Vagina (tissue), 2 donors: ENCODE measurements at places on chromosomes 3 and 15.

GRCh38 chr15:98850961-98851572, 156.5 kb downstream of the PGPEP1L start:
- no peak for DNase-seq

- DNase-seq: no peak
Observed at GRCh38 chr3:5162102-5162501, 25.4 kb upstream of the EDEM1 start.

- no peak for DNase-seq
Observed at GRCh38 chr3:17190353-17191078, 305.8 kb downstream of the PLCL2 start.

- DNase-seq: no peak
Observed at GRCh38 chr3:144128108-144128892, 156.7 kb downstream of the DIPK2A start.

- no peak for DNase-seq
Observed at GRCh38 chr15:98794211-98794610, 145.9 kb downstream of the IGF1R start.

DNA sequence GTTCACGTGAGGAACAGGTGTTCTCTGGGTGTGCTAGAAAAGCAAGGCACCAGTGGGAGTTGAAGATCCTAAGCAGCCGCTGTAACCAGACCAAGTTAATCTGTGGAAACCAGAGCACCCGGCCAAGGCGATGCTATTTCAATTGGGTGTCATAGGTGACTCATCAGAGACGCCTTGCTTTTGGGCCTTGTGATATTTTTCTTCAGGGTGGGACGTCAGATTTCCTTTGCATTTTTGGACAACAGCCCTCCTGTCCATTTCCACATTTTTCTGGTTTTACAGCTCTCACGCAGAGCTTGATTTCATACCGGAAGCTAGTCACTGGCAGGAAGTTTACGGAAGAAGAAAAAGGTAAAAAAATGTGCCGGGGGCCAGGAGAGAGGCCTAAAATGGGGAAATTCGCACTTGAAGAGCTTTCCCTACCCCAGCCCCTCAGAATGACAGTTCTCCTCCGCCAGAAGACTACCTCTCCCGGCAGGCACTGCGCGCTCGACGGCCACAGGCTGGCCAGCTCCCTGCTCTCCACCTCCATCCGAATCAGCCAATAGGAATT, 471 bp upstream of the KBTBD8 start:
- no peak for DNase-seq

DNA sequence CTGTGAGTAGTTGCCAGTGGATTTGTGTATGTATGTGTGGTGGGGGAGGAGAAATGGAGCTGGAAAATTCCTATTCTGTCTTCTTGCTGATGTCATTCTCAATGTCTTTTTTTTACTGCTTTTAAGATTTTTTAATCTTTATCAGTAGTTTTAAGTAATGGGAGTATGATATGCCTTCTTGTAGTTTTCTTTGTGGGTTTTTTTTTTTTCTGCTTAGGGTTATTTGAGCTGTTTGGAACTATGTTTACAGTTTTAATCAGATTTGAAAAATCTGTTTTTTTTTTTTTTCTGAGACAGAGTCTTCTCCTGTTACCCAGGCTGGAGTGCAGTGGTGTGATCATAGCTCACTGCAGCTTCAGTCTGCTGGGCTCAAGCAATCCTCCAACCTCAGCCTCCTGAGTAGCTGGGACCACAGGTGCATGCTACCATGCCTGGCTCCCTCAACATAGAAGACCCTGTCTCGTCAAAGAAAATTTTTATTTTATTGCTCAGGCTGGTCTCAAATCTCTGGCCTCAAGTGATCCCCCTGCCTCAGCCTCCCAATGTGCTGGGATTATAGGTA, 37.1 kb downstream of the RPL39L start:
- DNase-seq: no peak

GRCh38 chr3:170130532-170130931, 51.0 kb downstream of the PHC3 start:
- DNase-seq: no peak

DNA sequence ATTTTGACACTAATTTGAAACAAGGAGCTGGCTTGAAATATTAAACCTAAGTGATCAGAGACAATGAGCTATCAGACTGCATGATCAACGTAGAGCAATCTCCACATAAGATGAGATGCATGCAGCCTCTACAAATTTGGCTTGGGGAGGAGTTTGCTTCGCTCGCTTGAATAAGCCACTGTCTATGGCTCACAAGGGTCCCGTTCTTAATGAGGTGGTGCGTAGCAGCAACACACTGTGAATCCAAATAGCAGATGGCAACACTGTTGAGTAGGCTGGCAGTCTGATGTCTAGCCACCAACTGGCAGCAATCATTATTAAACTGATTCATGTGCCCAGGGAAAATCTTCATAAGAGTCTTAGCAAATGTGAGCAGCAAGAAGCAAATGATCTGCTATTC, 125.4 kb upstream of the CCDC54 start:
- no peak for DNase-seq

DNA sequence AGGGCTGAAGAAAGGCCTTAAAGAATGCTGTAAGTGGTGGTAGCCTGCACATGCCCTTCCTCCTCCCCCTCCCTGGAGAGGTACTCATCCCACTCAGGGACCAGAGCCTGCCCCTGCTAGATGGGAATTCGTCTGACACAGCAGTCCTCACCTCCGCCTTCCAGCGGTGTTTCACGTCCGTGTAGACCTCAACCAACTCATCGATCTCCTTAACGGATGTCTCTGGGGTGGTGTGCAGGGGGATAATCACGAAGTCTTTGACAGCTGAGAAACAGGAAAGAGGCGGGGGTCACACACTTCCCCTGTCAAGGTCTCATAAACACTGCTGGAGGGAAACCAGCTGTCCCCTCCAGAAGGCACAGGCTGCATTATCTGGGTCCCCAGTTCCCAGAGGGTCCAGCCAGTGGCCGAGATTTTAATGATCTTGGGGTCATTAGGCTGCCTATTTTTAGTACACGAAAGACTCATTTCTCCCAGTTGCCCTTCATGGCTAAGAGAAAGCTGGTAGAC, 9.9 kb downstream of the DNASE1L3 start:
- DNase-seq: no peak

- DNase-seq: no peak
Observed at GRCh38 chr3:156181509-156181908, 61.1 kb downstream of the KCNAB1 start.

DNA sequence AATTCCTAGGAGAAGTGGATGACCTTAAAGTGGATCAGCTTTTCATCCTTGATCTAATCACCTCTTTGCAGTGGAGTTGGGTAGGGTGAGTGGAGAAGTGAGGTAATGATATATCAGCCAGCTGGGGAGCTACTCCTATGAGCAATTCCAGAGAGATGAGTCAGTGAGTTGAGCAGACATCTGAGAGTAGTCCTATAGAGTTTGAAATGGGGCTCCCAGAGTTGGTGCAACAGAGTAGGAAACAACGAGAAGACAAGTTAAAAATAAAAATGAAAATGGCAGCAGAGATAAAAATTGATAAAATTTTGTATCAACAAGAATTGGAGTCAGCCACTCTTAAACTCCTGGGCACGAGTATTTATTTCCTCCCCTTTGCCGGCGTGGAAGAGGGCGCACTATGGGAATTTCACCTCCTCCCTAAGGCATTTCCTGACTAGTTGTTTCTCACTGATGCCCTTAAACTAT, 150.8 kb upstream of the DPH6 start:
- no peak for DNase-seq

DNA sequence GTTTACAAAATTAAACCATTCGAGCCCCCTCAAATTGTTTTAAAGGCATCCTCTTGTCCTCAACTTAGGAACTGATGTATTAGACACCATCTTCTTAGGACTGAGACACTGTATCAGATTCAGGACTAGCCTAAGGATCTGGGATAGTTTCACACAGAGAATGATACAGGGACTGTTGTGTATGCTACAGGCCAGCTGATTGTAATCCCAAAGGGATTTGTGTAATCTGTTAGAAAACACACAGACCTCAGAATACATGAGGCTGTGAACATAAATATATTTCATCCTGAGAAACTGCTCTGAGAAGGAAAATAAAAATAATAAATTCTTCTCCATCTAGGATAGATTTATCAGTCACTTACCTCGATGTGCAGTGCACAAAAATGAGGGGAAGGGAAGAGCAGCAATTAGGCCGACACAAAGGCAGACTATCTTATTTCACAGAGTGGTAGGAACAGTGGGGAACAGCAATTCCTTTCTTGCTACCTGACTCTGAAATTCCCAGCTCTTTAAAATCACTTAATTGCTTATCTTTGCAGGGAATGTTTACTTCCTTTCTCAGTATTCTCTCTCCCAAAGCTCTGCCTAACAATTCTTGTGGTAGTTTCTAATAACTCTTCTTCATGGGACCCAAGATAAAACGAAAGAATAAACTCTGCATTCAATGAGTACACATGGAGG, 322.5 kb downstream of the MAGI1 start:
- DNase-seq: no peak

- no peak for DNase-seq
Observed at GRCh38 chr15:70249616-70250015, 151.9 kb upstream of the TLE3 start.

GRCh38 chr3:32630266-32630665, 54.7 kb upstream of the CNOT10 start:
- DNase-seq: no peak

DNA sequence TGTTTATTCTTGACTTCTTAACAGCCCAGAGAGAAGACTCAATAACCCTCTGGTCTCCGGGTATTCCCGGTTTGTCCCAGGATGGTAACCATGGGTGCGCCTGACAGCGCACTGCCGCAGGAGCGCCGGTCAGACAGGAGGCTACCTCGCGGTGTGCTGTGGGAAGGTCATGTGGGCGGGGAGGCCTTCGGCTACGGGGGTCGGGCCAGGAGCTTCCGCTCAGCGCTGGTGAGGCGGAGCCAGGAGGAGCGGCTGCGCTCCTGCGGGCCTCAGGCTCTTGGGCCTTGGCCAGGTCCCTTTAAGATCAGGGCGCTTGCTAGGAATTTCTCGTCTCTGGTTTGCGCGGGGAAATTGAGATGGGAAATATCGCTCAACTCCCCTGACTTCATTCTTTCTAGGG, 182.3 kb upstream of the NDN start:
- no peak for DNase-seq

GRCh38 chr3:40254491-40254890, 55.0 kb upstream of the EIF1B start:
- DNase-seq: no peak

- DNase-seq: no peak
Observed at GRCh38 chr3:52150357-52150756, 3.9 kb downstream of the POC1A start.
